Aorta (tissue), 5 donors: ENCODE measurements at places on chromosomes 5 and 9. TPM values are rescaled to one million over a fixed set of nuclear protein-coding genes. Genes with fewer than 3 reads are reported as not detected.

GRCh38 chr9:2787065-2787464, 56.8 kb downstream of the PUM3 start:
- no peak for DNase-seq

SLC34A3 gene
- not detected for total RNA-seq

DNA sequence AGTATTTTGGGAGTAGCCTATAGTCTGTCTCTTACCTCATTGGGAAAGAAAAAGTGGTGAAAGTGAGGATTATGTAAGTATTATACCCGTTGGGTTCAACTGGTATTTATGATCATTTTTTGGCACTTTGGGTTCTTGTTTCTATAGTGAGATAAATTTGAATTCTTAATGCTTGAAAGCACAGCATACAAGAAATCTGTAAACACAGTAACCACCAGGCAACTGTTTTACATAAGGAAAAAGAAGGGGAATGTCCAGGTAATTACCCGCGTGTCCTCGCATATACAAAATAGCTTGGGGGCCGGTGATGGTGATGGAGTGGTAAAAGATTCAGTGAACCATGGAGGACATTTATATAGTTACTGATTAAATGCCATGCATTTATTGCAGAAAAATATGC, 60.5 kb downstream of the BASP1 start:
- DNase-seq = no peak

- no peak for DNase-seq
These were observed 70.8 kb downstream of the FAT2 start for GRCh38 chr5:151520294-151520693.

DNA sequence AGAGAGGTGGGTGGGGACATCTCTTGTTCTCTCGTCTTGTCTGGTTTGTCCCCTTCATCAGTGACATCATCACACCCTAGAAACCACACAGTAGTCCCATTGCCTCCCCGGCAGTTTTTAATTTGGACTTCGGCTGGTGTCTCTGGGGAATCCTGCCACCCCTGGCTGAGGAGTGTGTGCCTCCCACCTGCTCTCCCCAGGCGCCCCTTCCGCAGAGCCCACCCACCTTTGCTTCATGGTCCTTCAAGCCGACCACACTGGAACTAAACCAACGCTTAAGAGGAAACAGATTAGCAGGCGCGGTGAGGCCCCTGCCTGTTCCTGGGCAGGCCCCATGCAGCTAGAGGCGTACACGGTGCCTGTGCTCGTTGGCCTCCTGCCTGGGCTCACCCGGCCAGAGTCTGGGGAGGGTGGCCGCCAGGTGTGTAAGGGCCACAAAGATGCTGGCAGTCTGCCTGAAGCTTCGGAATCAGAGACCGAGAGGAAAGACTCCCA, 107.6 kb upstream of the SPRY4 start:
- DNase-seq = no peak

F2RL2 gene
- 0.51 TPM for total RNA-seq

MOB3B gene
- 5.8 TPM for total RNA-seq

DNA sequence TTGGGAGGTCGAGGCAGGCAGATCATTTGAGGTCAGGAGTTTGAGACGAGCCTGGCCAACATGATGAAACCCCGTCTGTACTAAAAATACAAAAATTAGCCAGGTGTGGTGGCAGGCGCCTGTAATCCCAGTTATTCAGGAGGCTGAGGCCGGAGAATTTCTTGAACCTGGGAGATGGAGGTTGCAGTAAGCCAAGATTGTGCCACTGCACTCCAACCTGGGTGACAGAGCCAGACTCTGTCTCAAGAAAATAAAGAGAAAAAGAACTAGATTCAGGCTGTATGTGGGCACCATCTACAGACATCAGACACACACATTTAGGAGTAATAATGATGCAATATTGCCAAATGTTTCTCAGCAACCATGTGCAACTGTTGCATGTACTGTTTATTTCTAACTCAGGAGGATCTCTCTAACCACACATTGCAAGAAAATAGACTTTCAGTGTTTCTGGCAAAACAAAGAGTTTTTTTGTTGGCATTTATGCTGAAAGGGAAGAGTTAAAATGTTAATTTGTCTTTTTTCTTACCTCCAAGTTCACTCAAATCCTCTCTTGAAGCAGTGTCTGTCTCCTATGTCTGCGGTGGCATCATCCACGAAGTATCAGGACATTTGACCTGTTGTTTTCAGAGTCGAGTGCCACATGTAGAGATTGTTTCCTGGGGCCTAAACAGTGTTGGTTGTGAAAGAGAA, 5.1 kb upstream of the ORM1 start:
- DNase-seq = no peak

ANKHD1 gene
- 138 TPM for total RNA-seq

UGCG gene
- total RNA-seq = 36.6 TPM

GRCh38 chr9:515665-516064, 301.0 kb downstream of the DOCK8 start:
- DNase-seq = no peak

LTC4S gene
- 16.1 TPM for total RNA-seq

PLK2 gene
- total RNA-seq = 64.6 TPM

IL7R gene
- 8.6 TPM for total RNA-seq

KLF9 gene
- total RNA-seq = 38.4 TPM

DNA sequence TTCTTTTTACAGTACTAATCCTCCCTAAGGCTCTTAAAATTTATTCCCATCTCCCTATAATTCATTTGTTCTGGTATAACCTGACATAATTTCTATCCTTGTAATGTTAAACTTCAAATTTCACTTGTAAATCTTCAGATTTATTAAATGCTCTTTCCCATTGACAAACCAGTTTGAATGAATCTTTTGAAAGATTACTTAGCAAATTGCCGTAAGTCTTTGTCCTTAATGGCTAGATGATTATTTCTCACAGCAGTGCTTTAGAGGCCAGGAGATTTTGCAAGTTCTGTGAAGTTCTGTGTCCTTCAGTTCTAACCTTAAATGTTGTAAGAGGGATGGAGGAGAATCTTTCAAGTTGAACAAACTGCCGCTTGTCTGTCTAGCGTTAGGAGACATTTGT, 4.2 kb downstream of the SLC44A1 start:
- DNase-seq = no peak

TNFSF8 gene
- 3.7 TPM for total RNA-seq

ACTBL2 gene
- not detected for total RNA-seq

BSPRY gene
- total RNA-seq = 0.19 TPM

TUT7 gene
- 38.1 TPM for total RNA-seq

DNA sequence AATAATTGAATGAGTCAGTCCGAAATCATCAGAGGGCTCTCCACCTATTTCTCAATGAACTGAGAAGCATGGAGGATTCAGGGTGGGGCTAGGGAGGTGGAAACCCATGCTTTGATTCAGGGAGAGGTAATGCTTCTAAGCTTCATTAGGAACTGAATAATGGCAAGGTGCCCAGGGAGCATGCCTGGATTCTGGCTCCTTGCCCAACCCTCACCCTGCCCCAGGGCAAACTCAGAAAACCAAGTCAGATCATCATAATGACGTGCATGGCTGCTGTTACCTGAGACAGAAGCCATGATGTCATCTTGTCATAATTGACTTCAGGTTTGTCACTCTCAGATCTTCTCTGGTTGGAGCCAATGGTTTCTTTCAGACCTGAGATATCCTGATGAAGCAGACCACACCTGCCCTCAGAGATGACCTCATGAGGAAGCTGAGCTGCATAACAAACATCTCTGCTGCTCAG, 199.6 kb downstream of the SYK start:
- DNase-seq = no peak

GRCh38 chr9:38006163-38006562, 62.9 kb downstream of the SHB start:
- DNase-seq = no peak

DNA sequence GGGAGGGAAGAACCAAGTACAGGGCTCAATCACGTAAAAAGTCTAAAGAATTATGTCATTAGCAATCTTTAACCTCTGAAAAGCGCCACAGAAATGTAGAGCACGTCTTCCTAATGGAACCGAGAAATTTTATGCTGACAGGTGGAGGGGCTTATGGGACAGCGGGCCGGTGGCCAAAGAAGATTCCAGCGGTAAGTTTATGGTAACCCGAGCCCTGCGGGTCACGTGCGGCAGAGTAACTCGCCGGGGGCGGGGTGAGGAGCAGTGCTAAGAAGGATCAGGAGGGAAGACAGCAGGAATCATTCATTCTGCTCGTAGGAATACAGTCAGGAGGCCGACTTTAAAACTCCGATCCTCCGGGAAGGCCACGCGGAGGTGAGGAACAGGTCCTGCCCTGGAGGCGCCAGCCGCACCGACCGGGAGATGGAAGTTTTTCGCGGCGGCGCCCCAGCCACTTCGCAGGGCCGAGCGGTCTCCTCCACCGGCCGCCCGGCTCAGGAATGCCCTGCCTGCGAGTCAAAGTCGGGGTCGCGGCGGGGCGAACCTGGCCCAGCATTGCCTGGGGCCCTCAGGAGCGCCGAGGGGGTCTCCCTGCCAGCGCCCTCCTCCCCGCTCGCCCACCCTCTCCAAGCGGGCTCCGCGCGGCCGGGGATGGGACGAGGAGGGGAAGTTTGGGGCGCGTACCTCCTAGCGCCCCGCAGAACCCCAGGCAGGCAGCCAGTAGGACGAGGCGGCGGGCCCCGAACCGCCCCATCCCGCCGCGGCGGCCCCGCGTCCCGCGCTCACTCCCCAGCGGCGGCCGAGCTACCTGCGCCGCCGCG, 101.8 kb downstream of the ESM1 start:
- peak; percentile 69 for DNase-seq

CDKN2A gene
- total RNA-seq = 3.8 TPM

CCL28 gene
- total RNA-seq = 3.0 TPM

- DNase-seq = no peak
These were observed 11.7 kb downstream of the FIBCD1 start for GRCh38 chr9:130927338-130927737.

DNA sequence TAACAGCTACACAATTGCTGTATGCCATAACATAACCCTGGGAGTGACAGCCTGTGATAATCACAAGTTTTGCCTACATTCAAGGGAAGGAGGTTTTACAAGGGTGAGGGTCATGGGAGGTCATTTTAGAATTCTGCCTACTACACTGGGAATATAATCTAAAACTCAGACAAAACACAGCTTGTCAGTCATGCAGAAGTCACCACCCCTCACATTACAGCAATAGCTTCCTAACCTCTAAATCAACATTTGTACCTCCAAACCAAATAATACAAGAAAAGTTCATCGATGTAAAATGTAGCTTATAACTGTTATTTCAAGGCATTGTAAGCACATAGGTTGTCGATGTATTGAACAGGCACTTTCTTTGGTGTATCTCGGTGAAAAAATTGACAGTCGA, 139.0 kb downstream of the FAM114A2 start:
- DNase-seq = no peak

GRCh38 chr9:128298535-128299482, 22.7 kb downstream of the SWI5 start:
- DNase-seq = no peak

PCDHA1 gene
- not detected for total RNA-seq

DNA sequence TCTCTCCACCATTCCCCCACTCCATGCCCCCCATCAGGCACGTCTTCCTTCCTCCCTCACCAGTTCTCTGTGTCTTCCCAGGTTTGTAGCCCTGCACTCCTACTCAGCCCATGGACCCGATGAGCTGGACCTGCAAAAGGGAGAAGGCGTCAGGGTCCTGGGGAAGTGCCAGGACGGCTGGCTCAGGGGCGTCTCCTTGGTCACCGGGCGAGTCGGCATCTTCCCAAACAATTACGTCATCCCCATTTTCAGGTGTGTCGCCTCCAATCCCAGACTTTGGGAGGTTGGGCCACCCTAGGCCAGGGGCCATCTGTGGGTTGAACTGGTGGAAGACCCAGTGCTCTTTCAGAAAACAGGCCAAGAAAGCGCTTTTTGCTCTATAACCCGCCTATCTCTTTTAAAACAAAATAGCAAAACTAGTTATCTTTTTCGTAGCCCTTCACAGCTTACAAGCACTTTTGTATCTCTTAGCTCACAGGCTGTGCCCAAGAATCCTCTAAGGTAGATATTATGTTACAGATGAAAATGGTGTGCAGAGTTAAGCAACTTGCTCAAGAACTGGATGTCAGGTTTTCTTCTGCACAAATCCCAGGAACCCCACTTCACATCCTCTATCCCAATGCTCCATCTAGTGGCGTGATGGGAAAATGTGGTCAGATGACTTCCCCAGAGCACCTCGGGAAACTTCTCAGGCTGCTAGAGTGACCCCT, 56.2 kb downstream of the PLAC8L1 start:
- DNase-seq = no peak

GRCh38 chr5:75331-76320, 16.3 kb upstream of the PLEKHG4B start:
- DNase-seq = peak; percentile 59

- peak; percentile 71 for DNase-seq
These were observed 3.6 kb downstream of the RXRA start for GRCh38 chr9:134329886-134330285.

- no peak for DNase-seq
These were observed 204.9 kb downstream of the CD180 start for GRCh38 chr5:66991746-66992145.

- no peak for DNase-seq
These were observed 69.3 kb upstream of the STC2 start for GRCh38 chr5:173397516-173397915.

ZNF354C gene
- total RNA-seq = 10.2 TPM

PKN3 gene
- 7.1 TPM for total RNA-seq

DNA sequence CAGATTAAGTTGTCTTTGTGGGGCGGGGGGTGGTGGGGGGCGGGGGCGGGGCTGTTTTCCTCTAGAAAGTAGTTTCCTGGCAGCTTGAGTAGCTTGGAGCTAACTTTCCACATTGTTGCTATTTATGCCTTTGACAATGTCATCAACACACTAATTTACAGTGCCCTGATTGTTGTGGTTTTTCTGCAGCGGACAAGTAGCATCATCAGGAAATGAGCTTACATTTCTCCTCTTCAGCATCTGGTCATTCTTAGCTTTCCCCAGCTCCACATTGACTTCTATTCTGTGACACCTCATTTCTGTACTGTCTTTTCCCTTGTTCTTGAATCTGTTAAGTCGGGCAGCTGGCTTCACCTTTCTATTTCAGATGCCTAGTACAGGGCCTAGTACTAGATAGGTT, 112.3 kb upstream of the RAD23B start:
- no peak for DNase-seq

- no peak for DNase-seq
These were observed 70.6 kb downstream of the GAS1 start for GRCh38 chr9:86876621-86877196.

- DNase-seq = no peak
These were observed 14.5 kb upstream of the LPAR1 start for GRCh38 chr9:111052791-111053190.

- no peak for DNase-seq
These were observed 108.3 kb downstream of the FAM174A start for GRCh38 chr5:100643473-100643872.

- no peak for DNase-seq
These were observed 21.0 kb downstream of the PCDH1 start for GRCh38 chr5:141857226-141857625.

- DNase-seq = no peak
These were observed 3.6 kb upstream of the S1PR3 start for GRCh38 chr9:88987661-88988060.

DNA sequence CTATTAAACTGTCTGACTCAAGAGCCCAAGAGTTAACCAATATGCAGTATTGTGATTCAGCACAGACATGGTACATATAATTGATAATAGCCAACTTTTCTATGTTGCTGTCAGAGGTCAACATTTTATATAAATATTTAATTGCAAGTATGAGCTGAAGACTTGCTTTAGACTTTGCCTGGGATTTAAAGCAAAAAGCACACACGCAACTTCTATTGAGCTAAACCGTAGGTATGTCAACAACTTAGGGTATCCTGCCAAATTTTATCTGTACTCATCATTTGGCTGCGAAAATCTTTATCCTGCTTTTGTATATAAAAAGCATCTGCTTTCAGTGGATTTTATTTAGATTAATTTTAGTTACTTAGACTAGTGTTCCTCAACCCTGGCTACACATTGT, 27.4 kb downstream of the UHRF2 start:
- no peak for DNase-seq

ITK gene
- total RNA-seq = 4.8 TPM

- no peak for DNase-seq
These were observed 51.5 kb downstream of the PCSK1 start for GRCh38 chr5:96381526-96381925.
